Fibroblast of the conjunctiva (primary cell): ENCODE measurements at places on chromosomes 16 and 17.
A peak's percentile ranks its signal among the peaks of the same experiment; 100 is the strongest.

DNA sequence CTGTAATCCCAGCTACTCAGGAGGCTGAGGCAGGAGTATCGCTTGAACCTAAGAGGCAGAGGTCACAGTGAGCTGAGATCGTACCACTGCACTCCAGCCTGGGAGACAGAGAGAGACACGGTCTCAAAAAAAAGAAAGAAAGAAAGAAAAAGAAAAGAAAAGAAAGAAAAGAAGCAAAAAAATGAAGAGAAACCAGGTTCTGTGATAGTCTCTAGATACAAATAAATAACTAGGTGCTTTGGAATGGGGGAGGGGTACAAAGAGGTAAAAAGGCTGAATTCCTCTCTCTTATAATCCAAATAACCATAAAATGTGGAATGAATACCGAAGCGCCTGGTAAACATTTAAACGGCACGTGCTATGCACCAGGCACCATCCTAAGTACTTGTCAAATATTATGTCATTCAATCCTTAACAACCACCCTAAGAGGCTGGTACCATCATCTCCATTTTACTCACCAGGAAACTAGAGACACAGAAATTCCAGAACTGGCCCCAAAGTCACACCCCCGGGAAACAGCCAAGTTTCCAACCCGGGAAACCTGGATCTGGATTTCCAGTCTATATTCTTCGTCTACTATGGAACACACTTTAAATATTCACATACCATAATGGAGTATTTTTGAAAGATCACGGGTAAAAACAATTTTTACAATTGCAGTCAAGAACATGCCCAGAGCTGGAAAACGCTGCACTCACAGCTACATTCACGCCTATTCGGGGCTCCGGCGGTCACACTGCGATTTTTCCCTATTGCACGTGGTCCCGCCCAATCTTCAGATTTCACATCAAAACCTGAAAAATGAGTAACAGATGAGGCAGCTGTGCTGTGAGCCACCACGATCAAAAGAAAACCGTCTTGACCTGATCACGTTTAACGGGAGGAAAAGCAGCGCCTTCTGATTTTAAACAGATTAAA lies 10.5 kb downstream of the NXN start:
- no peak for DNase-seq

DNA sequence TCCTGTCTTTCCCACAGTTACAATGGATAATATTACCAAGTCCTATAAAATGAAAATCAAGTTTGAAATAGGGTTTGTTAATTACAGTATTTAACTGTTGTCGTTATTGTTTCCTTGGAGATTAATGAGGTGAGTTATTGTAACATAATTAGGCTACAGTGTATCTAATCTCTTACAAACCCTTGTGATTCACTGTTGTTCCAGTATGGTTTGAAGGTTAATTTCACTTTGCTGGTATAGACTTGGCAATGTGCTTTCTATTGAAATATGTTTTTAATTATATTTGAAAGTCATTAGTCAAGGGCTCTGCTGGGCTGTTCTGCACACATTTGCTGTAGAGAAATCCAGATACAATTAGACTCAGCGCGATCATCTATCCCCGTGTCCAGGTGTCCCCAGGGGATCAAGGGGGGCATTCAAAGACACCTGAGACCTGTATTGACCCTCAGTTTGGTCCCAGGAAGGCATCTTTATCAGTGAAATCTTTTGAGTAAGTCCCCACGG lies 624.6 kb upstream of the EEF2KMT start:
- no peak for DNase-seq

DNA sequence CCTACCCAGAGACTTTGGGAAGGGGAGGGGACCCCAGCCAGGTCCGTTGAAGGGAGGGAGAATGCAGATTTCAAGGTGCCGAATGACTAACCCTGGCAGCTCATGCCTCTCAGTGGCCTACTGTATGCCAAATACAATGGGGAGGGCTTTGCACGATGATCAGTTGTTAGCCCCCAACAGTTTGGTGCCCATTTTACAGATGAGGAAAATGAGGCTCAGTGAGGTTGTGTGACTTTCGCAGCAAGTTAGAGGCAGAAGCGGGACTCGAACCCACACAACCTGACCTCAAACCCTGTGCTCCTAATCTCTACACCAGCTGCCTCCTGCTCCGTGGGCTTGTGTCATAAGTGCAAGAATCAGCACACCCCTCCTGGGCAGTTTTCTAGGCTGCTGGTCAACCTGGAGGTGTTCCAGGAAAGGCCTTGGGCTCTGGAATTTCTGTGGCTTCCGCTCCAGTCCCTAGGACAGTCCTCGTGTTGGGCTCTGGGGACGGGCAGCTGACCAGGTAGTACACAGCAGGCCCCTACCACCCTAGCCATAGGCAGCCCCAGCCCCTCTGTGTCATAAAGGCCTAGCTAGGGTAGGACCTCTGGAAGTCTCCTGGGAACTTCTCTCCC lies 11.9 kb upstream of the NAGPA start:
- no peak for DNase-seq

DNA sequence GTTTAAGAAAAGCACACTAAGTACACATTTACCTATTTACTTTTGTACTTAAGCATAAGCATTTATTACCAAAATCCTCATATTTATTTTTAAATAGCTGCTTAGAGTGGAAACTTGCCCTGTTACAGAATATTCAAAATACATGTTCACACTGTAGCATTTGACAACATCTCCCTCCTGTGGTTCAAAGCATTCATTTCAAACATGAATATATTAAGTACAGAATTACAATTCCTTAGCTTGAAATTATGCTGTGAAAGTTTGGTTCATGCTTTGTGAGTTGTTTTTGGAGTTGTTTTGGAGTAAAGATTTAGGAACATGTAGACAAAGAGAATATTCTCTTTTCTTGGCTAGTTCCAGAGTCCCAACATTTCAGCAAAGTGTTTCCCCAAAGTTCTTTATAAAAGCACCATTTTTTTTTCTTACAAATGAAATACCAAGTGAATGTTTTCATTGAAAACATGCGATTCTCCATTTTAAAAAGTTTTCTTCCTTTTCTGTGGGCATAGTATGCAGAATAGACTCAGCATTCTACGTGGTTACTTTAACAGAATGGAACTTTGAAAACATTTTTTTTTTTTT lies 33.2 kb downstream of the TUBD1 start:
- no peak for DNase-seq

- DNase-seq: no peak
These were observed 21.3 kb downstream of the KANSL1 start for GRCh38 chr17:46171939-46172338.

DNA sequence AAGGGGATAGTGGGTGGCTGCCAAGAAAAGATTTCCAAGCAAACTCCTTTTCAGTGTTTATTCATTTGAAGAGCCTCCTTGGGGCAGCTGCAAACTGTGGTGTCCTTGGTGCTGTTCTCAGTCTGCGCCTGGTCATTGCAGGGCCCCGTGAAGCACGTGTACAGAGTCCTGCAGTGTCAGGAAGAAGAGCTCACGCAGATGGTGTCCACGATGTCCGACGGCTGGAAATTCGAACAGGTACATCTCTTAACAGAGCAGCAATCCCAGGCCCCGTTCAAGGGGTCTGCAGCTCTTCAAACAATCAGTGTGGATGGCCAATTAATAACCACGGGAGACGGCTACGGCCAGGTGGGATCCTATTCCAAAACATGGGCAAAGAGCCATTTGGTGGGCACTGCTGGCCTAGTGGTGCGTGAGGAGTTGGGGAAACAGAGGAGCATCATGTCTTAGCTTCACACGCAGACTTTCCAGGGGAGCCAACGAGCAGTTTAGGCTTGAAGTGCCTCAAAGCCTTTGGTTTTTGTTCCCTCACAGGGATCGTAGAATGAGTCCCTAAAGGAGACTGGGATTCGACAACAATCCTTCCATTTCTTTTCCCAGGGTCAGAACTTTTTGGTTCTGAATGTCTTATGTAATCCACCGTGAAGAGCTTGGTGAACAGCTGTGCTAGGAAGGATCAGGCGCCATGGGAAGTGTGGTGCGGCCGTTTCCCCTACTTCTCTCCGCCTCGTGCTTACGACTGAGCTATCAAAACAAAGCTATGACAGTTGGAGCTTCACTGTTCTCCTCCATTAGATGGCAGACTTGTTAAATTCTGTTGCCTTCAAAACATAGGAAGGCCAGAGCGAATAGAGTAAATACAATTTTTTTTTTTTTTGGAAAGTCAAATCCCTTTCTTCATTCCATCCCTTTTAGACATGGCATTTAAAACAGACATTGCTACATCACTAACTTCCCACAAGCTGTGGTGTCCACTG lies 12.6 kb downstream of the KCTD2 start:
- peak; percentile 60 for DNase-seq

- DNase-seq: no peak
These were observed 40.0 kb downstream of the CIBAR2 start for GRCh38 chr16:85072076-85072860.

DNA sequence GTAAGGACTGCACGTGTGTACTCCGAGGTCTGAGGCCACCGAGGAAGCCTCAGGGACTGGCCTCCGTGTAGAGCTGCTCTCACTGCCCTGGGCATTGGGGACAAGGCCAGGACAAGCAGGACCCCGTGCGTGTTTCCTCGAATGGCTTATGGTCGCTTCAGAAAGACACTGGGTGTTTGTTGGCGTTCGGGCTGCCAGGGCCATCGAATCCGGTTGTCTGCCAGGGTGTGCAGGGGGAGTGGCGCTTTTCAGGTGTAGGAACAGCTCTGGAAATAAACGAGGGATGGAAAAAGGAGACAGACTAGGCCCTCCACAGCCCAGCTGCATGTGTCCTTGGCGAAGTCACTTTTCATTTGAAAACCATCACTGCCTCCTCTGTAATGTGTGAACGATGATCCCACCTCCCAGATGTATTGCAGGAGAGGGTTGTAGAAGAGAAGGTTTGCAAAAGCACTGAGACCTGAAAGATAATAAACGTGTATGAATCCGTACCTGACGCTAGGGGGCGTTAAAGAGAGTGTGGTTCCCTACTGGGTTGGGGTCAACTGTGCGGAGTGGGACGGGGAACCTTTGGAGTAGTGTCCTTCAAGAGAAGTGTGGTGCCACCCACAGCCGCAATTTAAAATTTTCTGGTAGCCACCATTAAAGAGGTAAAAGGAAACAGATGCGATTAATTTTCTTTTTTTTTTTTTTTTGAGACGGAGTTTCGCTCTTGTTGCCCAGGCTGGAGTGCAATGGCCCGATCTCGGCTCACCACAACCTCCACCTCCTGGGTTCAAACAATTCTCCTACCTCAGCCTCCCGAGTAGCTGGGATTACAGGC lies 2.1 kb upstream of the ZSCAN10 start:
- no peak for DNase-seq

DNA sequence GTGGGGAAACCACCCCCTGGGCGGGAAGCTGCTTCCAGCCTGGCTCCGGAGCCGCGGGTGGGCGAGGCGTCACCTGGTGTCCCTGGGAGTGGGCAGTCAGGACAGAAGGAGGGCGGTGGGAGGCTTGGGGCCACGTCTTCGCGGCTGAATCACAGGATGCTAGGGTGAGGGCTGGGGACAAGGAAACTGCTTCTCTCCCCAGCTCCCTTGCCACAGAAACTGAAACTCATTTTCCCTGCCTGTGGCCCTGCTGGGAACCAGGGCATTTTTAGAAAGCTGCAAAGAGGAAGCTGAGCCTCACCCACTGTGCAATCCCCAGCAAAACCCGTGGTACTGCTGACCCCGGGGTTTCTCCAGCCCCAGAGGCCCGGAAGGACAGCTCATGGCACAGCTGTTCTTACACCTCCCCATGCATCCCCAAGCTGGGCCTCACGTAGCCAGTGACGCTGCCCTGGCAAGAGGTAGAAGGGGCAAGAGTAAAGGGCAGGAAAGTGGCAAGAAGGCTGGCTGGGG lies 8.2 kb downstream of the RHBDF2 start:
- DNase-seq: peak; percentile 21

- DNase-seq: no peak
These were observed 21.8 kb upstream of the HERPUD1 start for GRCh38 chr16:56910112-56910511.

GRCh38 chr17:48439110-48439850 lies 9.3 kb upstream of the SKAP1 start:
- no peak for DNase-seq

DNA sequence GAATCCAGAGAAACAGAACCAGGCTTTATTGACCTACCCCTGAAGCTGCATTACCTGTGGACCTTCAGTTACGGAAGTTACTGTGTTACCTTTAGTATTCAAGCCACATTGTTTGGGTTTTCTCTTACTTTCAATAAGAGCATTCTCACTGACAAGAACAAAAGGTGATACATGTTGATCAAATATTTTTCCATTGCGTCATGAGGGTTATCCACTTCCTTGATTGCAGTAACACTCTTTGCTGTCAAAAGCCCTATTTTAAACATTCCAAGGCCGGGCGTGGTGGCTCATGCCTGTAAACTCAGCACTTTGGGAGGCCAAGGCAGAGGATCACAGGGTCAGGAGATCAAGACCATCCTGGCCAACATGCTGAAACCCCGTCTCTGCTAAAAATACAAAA lies 28.6 kb upstream of the PAFAH1B1 start:
- DNase-seq: no peak

- DNase-seq: no peak
These were observed 155.8 kb upstream of the SDK2 start for GRCh38 chr17:73799781-73800627.

GRCh38 chr16:87210894-87211293 lies 106.3 kb downstream of the C16orf95 start:
- DNase-seq: no peak
